Stimulated activated CD8-positive, alpha-beta memory T cell treated with anti-CD3 and anti-CD28 coated beads, Interleukin-7, amount 100 ng/mL, for 24 hours (primary cell): ENCODE measurements at places on chromosomes 6 and 20.

DNA sequence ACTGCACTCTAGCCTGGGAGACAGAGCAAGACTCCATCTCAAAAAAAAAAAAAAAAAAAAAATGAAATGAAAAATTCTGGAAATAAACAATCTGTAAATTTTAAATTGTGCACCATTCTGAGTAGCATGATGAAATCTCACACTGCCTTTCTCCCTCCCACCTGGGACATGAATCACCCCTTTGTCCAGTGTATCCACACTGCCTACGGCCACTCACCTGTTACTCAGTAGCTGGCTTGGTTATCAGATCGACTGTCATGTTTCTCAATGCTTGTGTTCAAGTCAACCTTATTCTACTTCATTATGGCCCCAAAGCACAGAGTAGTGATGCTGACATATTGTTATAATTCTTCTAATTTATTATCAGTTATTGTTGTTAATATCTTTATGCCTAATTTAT lies 58.7 kb upstream of the MTHFD1L start:
- no peak for DNase-seq

- DNase-seq: no peak
These were observed 296.2 kb downstream of the RIMS1 start for GRCh38 chr6:72182337-72183246.

DNA sequence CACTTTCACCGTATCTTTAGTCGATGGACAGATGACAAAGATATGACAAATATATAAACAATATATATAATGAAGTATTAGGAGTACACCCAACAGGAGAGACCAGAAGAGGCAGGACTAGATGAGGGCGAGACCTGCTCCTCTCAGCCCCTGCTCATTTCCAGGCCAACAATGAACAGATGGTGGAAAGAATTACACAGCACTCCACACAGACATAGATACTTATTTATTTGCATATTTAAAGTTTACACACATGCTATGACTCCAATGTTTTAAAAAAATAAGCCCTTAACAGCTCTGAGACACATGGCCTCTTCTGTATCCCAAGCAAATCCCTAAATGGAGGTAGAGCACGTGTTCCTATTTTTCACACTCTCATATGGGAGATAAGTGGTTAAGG lies 10.4 kb downstream of the FAM210B start:
- DNase-seq: no peak

GRCh38 chr6:55998576-55998975 lies 123.2 kb upstream of the BMP5 start:
- DNase-seq: no peak

GRCh38 chr6:106866875-106867658 lies 107.5 kb downstream of the CD24 start:
- DNase-seq: no peak
